Stimulated activated memory B cell treated with anti-CD40 and anti-IgM and Interleukin-4, amounts not matched to agents 10 μg/mL and 1 μg/mL and 100 μg/mL, for 72 hours (primary cell): ENCODE measurements at places on chromosomes 7 and 10.

- no peak for ATAC-seq
These were observed 24.5 kb downstream of the SPOCK2 start for GRCh38 chr10:72063703-72064391.

DNA sequence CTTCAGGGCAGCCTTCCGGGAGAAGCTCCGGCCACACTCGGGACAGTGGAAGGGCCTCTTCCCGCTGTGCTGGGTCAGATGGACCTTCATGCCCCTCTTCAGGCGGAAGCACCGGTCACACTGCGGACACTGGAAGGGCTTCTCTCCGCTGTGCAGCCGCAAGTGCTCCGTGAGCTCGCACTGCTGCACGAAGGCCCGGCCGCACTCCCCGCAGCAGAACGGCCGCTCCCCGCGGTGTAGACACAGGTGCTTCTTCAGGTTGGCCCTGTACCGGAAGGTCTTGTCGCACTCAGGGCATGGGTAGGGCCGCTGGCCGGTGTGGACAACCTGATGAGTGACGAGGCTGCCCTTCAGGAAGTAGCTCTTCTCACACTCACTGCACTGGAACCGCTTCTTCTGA lies 14.2 kb upstream of the ZNF786 start:
- ATAC-seq = no peak

- no peak for ATAC-seq
These were observed 26.9 kb downstream of the ARL4A start for GRCh38 chr7:12714379-12714737.

- no peak for ATAC-seq
These were observed 126.4 kb upstream of the FZD1 start for GRCh38 chr7:91137788-91138368.

DNA sequence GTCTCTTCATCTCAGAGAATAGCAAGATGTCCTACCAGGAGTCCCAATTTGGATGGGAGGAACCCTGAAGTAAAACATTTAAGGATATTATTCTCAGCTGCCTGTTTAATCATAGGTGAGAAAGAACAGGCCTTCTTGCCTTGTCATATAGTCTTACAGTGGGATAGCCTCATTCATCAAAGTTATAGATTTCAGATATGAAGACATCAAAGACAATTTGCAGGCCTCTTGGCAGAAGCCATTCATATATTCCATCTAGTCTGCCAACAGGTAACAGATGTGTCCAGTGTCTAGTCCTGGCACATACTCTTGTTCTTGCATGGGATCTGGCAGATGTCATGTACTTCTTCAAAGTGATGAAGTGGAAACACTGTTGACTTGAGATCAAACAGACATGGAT lies 601.3 kb upstream of the GHITM start:
- ATAC-seq = no peak

- no peak for ATAC-seq
These were observed 27.3 kb upstream of the ITGB1 start for GRCh38 chr10:32985341-32985764.

DNA sequence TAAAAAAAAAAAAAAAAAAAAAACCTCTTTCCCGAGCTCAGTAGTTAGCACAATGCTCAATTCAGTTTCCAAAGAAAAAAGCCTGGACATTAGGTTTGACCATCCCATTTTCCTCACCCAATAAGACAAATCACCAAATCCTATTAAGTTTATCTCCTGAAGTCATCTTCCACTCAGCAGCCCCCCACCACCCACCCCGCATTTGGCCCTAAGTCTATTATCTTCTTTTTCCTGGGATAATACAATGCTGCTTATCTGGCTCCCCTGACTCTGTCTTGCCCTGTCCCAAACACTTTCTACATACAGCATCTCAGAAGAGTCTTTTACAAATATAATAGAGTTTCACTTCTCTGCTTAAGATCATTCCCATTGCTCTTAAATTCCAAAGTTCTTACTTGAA lies 17.8 kb upstream of the LMOD2 start:
- peak; percentile 14 for ATAC-seq

DNA sequence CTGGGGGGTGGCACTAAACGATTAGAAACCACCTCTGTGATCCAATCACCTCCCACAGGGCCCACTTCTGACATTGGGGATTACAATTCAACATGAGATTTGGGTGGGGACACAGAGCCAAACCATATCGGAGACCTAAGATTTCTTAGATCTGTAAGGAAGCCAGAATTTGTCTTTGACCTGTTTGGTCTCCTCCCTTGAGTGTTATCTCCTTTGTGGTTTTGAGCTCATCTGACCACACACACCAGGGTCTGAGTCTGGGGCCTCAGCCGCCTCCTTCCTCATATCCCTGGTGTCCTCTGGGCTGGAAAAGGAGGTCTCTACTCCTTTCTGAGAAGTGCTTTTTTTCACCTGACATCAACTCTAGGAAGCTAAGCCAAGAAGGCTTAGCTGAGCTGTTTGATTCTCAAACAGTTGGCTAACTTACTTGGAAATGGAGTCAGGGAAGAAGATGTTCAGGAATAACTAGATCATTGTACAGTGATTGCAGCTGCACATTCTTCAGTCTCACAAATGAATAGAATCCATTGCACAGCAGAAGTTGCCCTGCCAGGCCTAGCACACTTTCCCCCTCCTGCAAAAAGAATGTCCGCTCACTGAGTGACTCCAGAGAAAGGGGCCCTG lies 167.4 kb downstream of the ARHGAP21 start:
- ATAC-seq = no peak

DNA sequence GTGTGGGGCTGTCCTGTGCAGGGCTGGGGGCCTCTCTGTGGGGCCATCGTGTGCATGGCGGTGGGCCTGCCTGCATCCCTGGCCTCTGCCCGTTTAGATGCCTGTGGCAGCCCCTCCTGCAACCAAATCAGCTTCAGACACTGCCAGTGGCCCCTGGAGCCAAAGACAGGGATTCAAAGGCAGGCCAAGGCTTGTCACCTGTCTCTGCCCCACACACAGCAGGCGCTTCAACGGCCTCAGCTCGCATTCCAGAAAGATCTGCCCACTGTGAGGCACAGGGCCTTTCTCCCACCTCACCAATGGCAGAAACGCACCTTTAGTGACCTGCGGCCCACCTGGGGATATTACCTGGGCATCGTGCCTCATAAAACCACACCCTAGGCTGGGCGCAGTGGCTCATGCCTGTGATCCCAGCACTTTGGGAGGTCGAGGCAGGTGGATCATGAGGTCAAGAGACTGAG lies 46.0 kb downstream of the INSIG1 start:
- ATAC-seq = no peak

GRCh38 chr10:91758303-91759146 lies 39.7 kb upstream of the TNKS2 start:
- peak; percentile 61 for ATAC-seq

- no peak for ATAC-seq
These were observed 31.6 kb downstream of the NCAPG2 start for GRCh38 chr7:158672975-158673374.

DNA sequence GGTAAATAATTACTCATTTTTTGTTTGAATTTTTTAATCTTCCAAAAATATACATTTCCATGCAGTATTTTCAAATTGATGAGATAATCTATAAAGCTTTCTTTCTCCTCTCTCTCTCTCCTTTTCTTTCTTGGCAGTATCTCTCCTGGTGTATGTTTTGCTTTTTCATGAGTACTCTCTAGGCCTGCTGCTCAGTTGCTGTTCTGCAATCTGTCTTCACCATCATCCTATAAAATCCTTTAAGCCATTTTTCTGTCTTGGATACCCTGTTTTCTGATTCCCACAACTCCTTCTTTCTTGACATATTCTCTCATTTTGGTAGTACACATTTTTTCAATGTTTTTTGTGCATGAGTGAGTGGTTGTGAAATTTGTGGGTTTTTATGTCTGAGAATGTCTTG lies 1558.1 kb upstream of the LRRTM3 start:
- ATAC-seq = no peak

GRCh38 chr10:4246881-4247358 lies 461.9 kb upstream of the KLF6 start:
- no peak for ATAC-seq

- no peak for ATAC-seq
These were observed 15.6 kb upstream of the SLC25A13 start for GRCh38 chr7:96337519-96337918.

DNA sequence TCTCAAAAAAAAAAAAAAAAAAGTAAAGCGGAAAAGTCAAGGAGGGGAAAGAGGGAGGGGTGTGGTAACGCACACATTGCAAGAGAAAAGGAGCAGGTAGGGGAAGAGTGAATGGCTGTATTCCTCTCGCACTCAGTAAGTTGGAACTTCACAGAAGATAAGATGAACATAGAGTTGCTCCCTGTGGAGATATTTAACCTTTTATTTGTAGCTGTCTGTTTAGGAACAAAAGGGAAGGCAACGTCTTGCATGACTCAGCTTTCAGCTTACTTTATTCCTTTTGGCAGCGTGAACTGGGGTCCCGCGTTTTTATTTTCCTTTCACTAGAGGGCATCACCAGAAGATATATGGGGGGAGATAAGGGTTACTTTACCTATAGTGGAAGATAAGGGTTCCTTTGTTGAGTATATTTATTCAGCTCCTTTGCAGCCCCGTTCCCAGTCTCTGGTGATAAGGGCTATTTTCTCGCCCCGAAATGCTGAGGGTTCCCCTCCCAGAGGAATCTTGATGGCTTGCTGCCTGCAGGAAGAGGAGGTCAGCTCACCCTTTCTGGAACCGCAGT lies 78.5 kb downstream of the APBB1IP start:
- ATAC-seq = no peak

- no peak for ATAC-seq
These were observed 24.9 kb downstream of the BEND7 start for GRCh38 chr10:13503745-13504463.

- no peak for ATAC-seq
These were observed 11.3 kb upstream of the SLIT1 start for GRCh38 chr10:97197030-97197500.

DNA sequence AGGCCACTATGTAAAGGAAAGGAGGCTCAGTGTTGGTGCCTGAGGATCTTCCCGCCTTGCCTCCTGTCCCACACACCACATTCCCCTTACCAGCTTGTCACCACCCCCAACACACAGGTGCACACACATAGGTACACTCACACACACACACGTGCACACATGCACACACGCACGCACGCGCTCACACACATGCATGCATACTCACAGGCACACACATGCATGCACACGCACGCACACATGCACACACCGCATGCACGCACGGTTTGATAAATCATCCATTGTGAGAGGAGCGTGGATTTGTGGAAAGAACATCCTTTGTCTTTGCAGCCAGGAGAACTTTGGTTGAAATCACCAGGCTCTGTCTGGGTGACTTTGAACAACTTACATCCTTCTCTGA lies 359.8 kb downstream of the FRMD4A start:
- ATAC-seq = no peak

GRCh38 chr7:13633857-13634256 lies 355.6 kb downstream of the ETV1 start:
- ATAC-seq = no peak

- ATAC-seq = no peak
These were observed 268.5 kb downstream of the RPS24 start for GRCh38 chr10:78301891-78302738.

- ATAC-seq = no peak
These were observed 49.9 kb downstream of the MKX start for GRCh38 chr10:27695706-27696105.

DNA sequence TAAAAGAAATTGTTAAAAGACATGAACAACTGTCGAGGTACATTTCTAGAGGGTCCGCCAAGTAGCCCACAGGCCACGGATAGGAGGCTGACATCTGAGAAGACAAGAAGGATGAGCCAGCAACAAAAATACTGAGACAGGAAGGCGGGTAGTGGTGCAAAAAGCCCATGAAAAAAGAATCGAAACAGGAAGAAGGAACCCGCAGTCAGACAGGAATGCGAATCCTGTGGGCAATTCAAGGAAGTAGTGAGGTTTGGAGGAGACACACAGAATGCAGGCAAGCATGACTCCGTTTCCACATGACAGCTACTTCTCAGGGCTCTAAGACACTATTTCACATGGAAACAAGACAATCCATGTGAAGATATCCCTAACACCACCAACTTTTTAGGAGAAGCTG lies 125.2 kb downstream of the DOCK4 start:
- ATAC-seq = peak; percentile 47

GRCh38 chr10:71999360-72000072 lies 35.3 kb downstream of the CHST3 start:
- no peak for ATAC-seq

GRCh38 chr7:77823787-77824186 lies 25.2 kb downstream of the PHTF2 start:
- peak; percentile 27 for ATAC-seq

GRCh38 chr7:28808796-28809533 lies 149.2 kb downstream of the TRIL start:
- peak; percentile 89 for ATAC-seq

GRCh38 chr10:42990016-42990720 lies 86.7 kb upstream of the RET start:
- no peak for ATAC-seq

DNA sequence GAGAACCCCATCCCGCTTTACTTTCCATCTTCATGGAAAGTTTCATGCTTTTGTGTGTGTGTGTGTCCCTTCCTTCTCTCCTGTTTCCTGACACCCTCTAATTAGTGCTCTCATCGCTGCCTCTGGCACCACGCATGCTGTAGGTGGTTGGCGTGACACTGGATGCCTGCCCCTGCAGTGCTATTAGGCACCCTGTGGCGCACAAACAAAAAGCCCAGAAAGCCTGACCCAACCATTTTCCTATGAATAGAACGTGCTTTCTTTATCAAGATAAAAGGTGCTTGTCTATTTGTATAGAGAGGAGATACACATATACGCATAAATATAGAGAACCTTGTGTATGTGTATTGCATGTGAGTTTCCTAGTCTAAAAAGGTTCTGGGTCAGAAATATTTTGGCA lies 120.8 kb upstream of the CDCA7L start:
- no peak for ATAC-seq

GRCh38 chr7:127504715-127505114 lies 80.7 kb downstream of the GCC1 start:
- ATAC-seq = no peak

DNA sequence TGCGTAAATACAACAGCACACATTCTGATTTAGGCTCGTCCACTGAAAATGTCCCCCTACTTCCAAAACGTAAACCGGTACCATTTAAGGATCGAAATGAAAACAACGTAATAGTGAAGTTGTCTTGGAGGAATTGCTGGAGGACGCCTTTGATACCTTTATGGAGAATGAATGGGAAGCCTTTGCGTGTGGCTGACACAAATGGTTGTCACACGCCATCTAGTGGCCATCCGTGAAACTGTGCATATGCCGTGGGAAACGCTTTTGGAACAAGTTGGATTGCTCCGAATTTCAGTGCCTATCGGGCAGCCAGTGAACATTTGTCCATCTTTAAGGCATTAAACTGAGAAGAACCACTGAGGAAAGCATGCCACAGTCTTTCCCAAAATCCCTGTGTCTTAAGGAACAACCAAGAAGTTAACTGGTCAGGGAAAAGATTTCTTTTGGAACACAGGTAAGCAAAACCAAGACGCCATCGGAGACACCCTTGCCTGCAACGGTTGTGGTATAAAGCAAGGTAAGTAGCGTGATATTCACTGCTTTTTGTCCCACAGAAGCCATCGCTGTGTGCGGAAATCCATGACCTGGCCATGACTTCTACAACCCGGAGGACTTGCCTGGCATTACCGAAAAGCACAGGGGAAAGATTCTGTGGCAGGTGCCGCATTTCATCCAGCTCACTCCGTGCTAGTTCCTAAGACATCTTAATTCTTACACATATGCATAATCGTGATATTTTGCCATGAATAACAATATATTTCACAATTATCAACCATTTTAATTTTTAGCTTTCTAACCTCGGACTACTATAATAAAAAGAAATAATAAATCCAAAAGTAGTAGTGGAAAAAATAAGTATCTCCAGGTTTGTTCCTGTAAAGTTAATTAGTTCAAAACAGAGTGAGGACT lies 100.6 kb downstream of the FAM204A start:
- no peak for ATAC-seq
